Heart left ventricle (tissue), 16 donors: ENCODE measurements at places on chromosomes 4 and X. TPM values are rescaled to one million over a fixed set of nuclear protein-coding genes. Genes with fewer than 3 reads are reported as not detected.

DNA sequence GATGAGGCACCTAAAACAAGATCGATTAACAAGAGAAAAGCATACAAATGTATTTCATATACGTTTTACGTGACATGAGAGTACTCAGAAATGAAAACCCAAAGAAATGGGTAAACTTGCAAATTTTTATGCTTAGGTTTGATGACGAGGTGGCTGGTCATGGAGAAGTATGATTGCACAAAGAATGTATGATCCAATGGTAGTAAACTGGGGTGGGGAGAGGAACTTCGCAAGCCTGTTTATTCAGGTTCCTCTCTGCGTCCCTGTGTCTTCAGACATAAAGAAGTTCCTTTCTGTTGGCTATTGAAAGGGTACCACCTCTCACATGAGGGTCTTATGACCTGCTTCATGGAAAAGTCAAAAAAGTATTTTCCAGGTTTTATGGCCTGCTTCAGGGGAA, 309.2 kb downstream of the BCOR start:
- DNase-seq = no peak
- H3K4me3 ChIP-seq = no peak overlapping the region
- H3K27me3 ChIP-seq = no peaks in the 10 kb centered on the region

GRCh38 chr4:174697202-174697601, 131.8 kb downstream of the GLRA3 start:
- H3K4me1 ChIP-seq = no peaks in the 10 kb centered on the region
- no peak for DNase-seq
- no peaks in the 10 kb centered on the region for H3K27me3 ChIP-seq
- H3K27ac ChIP-seq = peak overlapping the region; percentile 26
- H3K36me3 ChIP-seq = no peaks in the 10 kb centered on the region

- H3K4me3 ChIP-seq = no peak overlapping the region
- no peaks in the 10 kb centered on the region for H3K36me3 ChIP-seq
- H3K27me3 ChIP-seq = no peaks in the 10 kb centered on the region
- no peak overlapping the region for H3K27ac ChIP-seq
- no peak for DNase-seq
- H3K4me1 ChIP-seq = no peaks in the 10 kb centered on the region
Measured at GRCh38 chr4:42280327-42281095, 116.8 kb upstream of the SHISA3 start.

- H3K4me3 ChIP-seq = no peak overlapping the region
- no peaks in the 10 kb centered on the region for H3K4me1 ChIP-seq
- DNase-seq = no peak
- H3K36me3 ChIP-seq = no peaks in the 10 kb centered on the region
- H3K27ac ChIP-seq = no peak overlapping the region
Measured at GRCh38 chrX:16654093-16654492, 4.1 kb downstream of the S100G start.

DNA sequence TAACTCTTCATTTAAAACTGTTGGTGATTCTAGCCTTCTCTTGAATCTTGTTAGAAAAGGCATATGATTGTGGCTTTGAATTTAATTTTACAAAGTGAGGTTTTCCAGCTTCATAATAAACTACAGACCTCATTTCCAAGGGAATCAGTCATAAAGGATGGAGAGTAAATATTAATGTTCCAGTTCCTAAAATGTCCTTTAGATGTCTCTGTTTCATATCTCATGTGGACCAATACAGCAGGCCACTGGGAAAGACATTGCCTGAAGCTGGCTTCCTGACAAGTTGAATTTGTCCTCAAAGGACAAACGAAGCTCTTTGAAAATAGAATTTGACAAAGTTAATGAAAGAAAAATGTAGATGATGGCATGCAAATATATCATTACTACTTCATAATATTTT, 125.4 kb downstream of the ZNF330 start:
- no peaks in the 10 kb centered on the region for H3K27me3 ChIP-seq
- H3K4me3 ChIP-seq = no peak overlapping the region
- H3K27ac ChIP-seq = no peak overlapping the region
- DNase-seq = no peak
- H3K36me3 ChIP-seq = no peaks in the 10 kb centered on the region

Gene GAGE12C
- total RNA-seq = not detected

DNA sequence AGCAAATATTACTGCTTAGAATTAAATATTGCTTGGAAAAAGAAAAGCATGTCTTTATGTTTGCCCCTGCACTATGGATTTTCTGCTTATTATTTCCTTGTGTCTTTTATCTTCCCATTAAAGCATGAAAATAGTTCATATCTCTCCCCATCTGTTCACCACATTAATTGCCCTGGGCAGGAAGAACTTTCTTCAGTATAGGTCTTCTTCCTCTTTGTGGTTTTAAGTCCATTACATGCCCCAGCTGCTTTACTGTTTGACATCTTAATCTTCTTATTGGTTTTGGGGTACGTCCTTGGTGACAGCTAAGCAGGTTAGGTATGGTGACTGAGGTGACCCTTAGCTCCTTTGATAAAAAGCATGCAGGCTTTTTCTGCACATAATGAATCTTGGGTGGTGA, 157.3 kb downstream of the AASDH start:
- H3K27me3 ChIP-seq = no peaks in the 10 kb centered on the region
- DNase-seq = no peak
- H3K4me3 ChIP-seq = no peak overlapping the region
- H3K36me3 ChIP-seq = no peaks in the 10 kb centered on the region

Gene GLOD5
- not detected for total RNA-seq

Gene TMSB15B
- total RNA-seq = 0.99 TPM
